Stimulated activated CD4-positive, alpha-beta T cell treated with anti-CD3 and anti-CD28 coated beads, Interleukin-4, amount 100 ng/mL, for 4 hours (primary cell): ENCODE measurements at places on chromosomes 11 and 22.

DNA sequence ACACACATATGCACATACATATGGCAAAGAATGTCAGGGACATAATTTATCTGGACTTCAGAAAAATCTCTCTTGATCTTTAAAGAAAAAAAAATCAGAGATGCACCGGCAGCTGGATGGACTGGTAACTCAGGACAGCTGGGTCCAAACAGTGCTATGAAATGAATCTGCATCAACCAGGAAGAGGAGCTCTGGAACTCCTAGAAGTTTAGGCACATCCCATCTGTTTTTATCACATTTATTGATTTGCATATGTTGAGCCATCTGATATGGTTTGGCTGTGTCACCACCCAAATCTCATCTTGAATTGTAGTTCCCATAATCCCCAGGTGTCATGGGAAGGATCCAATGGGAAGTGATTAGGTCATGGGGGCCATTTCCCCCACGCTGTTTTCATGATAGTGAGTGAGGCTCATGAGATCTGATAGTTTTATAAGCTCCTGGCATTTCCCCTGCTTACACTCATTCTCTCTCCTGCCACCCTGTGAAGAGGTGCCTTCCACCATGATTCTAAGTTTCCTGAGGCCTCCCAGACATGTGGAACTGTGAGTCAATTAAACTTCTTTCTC is 87.7 kb upstream of the AKIP1 start:
- no peak for DNase-seq

- DNase-seq: no peak
These were observed 135.8 kb upstream of the NECTIN1 start for GRCh38 chr11:119864836-119865235.

DNA sequence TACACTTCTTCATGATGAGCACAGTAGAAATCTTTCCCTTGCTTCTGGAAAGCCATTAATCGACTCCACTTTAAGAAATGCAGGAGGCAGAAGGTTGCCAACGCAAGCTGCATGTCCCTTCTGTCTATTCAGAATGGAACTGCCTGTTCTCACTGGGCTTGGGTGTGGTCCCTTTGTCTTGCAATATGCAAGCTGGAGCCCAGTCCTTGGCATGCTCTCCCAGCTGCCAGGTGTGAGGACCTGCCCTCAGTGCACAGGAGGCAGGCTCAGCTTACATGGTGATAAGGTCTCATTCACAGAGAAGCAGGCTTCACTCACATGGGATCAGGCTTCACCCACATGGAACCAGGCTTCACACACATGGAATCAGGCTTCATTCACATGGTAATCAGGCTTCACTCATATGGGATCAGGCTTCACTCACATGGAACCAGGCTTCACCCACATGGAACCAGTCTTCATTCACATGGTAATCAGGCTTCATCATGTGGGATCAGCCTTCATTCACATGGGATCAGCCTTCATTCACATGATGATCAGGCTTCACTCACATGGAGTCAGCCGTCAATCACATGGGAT is 59.2 kb upstream of the USP47 start:
- DNase-seq: no peak

DNA sequence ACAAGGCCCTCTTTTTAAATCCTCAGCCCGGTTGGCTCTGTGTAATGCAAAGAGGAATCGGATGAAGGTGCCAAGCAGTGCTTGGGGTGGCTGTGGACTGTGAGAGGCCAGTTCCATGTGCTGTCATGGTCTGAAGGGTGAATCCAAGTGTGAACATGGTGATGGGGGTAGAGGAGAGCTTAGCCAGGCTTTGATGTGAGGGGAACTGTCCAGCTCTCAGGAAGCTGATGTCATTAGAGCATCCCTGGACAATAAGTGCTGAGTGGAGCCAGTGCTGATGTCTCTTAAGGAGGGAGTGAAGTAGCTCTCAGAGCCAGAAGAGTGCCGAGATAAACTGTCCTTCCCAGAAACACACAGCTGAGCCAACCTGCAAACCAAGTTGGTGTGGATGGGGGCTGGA is 53.6 kb downstream of the NAV2 start:
- no peak for DNase-seq

DNA sequence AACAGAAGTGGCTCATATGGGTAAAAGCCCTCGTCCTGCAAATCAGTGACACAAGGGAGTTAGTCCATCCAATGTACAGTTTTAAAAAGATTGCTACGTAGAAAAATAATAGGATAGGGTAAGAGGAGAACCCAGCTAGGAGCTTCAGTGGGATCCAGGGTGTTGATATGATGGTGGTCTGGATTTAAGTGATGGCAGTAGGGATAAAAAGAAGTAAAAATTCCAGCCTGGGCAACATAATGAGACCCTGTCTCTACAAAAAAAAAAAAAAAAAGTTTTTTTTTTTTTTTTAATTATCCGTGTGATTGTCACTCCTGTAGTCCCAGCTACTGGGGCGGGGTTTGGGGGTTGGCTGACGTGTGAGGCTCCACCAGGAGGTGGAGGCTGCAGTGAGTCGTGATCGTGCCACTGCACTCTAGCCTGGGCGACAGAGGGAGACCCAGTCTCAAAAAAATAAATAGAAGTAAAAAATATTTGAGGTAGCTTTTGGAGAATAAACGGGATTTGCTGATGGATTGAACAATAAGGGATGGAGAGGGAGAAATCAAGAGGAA is 7.0 kb upstream of the L3MBTL2 start:
- peak; percentile 62 for DNase-seq

DNA sequence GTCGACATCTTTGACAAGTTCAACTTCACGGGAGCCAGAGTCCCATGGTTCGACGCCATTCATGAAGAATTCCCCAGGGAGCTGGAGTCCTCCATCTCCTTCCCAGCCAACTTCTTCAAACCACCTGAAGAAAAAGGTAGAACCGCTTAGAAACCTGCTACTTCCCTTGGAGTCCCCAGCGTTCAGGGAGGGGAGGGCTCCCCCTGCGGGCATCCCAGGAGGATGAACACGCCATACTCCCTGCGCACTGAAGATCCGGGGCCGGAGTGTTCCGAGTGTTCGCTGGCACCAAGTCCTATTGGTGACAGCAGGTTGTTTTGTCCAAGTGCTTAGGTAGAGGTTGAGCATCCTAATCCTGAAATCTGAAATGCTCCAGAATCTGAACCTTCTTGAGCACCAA is 51.7 kb upstream of the PRODH start:
- no peak for DNase-seq

DNA sequence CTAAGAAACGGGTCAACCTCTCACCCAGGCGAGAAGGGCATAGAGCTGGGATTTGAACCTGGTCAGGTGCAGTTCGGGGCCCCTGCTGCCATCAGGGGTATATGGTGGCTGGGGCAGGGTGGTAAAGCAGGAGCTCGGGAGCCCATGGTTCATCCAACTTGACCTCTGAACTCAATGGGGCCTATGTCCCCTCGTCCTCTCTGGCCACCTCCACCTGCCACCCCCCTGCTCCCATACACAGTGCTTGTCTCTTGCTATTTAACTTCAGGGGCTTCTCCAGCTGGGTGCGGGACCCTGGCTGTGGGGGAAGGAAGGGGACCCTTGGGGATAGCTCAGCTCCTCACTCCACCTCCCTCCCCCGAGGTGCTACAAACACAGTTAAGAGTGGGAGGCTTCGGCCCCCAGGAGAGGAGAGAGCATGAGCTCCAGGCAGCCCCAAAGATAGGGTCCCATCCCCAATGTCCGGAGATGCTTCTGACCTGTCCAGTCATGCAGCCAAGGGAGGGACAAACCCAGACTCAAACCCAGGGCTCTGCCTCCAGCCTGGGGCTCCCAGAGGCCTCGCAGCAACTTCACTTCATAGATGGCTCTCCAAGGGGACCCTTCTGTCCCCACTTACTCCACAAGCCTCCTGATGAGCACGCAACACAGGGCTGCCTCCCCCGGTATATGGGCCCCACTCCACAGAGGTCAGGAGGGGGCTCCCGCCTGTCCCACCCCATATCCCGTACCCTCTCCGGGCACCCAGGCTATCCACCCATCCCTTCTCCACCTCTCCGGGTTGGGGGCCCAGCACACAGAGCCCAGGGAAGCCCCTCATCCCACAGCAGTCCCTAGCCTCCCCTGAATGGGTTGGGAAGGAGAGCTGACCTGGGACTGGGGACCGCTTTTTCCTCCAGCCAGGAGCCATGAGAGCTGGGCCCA is 712 bp downstream of the IL2RB start:
- DNase-seq: no peak

DNA sequence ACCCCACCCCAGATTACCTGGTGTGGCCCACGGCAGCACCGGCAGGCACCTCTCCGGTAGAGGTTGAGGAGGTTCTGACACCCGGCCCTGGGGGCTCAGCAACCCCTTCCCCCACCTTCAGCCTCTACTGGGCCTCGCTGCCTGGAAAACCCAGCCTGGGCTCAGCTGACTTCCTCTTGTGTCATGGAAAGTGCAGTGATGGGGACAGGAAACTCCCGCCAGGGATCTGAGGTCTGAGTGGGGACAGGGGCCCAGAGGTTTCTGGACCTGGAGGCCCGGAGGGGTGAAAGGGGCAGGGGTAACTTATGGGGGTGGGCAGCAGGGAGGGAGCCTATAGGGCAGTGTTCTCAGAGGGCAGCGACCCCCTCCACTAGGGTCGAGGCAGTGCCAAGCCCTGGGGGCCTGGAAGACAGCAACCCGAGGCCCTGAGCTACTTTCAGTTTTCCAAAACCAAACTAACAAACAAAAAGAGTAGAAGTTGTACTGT is 10.0 kb upstream of the CD5 start:
- DNase-seq: peak; percentile 60

GRCh38 chr11:63775191-63775590 is 6.6 kb upstream of the ZFTA start:
- DNase-seq: no peak

GRCh38 chr11:17498475-17498874 is 21.8 kb upstream of the ABCC8 start:
- no peak for DNase-seq

DNA sequence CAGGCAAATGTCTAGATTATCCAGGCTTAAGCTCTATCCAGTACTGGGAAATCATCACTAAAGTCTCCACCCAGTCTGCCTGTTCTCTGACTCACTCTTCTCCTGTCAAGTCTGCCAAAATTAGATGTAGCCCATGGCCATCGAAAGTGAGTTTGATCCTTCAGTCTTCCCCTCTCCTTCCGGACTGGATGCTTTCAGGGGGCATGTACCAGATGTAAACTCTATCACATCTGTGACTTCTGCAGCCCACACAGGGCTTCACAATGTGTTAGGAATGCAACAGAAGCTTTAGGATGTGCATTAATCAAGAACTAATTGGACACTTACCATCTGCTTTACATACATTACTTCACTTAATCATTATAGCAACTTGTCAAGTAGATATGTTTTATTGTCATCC is 12.3 kb downstream of the ME3 start:
- DNase-seq: no peak

DNA sequence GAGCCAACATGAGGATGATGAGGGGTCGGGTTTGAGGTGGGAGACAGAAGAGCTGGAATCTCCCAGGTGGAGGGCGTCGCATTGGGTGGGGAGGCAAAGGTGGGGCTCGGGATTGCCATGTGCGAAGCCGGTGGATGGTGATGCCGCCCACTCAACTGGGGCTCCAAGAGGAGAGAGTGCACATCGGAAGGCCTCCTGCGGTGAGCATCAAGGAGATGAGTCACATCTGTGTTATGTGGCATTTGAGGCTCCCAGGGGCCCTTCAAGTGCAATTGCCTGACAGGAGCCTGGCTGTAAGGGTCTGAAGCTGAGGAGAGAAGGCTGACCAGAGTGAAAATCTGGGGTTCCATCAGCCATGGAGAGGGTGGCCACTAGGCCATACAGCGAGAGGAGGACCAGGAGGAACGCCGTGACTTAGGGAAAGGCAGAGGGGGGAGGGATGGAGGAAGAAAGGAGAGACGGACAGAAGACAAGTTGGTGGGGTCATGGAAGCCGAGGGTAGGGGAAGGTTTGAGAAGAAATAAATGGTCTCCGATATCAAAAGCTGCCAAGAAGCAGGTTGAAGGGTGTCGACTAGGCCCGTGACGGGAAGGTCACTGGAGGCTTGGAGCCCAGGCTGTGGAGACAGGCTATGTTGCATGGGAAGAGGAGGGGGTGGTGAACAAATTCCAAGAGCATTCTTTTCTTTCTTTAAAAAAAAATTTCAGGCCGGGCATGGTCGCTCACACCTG is 21.3 kb downstream of the RASD2 start:
- DNase-seq: no peak

GRCh38 chr22:37983860-37984791 is at the start of gene SOX10:
Gene SOX10 (minus strand): TSS chr22:37984555. CDS start chr22:37983784, 771 bp downstream.
- no peak for DNase-seq

DNA sequence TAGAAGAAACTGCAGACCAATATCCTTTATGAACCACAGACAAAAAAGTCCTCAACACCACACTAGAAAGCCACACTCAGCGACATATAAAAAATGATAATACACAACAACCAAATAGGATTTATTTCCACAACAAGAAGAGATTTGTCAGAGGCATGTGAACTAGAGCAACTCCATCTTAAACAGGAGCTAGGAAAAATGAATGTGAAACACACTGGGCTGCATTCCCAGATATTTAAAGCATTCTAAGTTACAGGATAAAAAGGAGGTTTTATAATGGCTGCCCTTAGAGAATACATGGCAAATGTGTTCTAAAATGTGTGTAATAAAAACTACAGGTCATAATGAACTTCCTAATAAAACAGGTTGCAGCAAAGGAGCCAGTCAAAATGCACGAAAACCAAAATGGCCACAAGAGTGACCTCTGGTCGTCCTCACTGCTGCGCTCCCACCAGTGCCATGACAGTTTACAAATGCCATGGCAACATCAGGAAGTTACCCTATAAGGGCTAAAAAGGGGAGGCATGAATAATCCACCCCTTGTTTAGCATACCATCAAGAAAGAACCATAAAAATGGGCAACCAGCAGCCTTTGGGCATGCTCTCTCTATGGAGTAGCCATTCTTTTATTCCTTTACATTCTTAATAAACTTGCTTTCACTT is 21.8 kb downstream of the XKR3 start:
- no peak for DNase-seq

GRCh38 chr11:74282914-74283371 is 28.5 kb downstream of the P4HA3 start:
- no peak for DNase-seq

GRCh38 chr11:111236383-111236782 is 9.1 kb upstream of the POU2AF2 start:
- no peak for DNase-seq

- no peak for DNase-seq
These were observed 33.6 kb upstream of the TECTA start for GRCh38 chr11:121067453-121067852.
